ENCODE measurements at places on chromosomes 3 and 15. TPM values are rescaled to one million over a fixed set of nuclear protein-coding genes. Genes with fewer than 3 reads are reported as not detected.

ZNF385D gene
- 36.6 TPM for polyA plus RNA-seq

SPESP1 gene
- polyA plus RNA-seq: not detected

RETNLB gene
- not detected for polyA plus RNA-seq

HYAL1 gene
- 1.0 TPM for polyA plus RNA-seq

TUSC7 gene
- polyA plus RNA-seq: not detected

MKRN3 gene
- polyA plus RNA-seq: 3.9 TPM

CEP70 gene
- not detected for polyA plus RNA-seq

USP13 gene
- 55.3 TPM for polyA plus RNA-seq

GOLGA8G gene
- not detected for polyA plus RNA-seq

JMJD7 gene
- 12.2 TPM for polyA plus RNA-seq

ZNF662 gene
- polyA plus RNA-seq: 19.7 TPM

PEX11A gene
- 5.0 TPM for polyA plus RNA-seq

CERS3 gene
- not detected for polyA plus RNA-seq

- no peak for DNase-seq
These were observed 727.8 kb downstream of the NLGN1 start for GRCh38 chr3:174125267-174125824.

DNA sequence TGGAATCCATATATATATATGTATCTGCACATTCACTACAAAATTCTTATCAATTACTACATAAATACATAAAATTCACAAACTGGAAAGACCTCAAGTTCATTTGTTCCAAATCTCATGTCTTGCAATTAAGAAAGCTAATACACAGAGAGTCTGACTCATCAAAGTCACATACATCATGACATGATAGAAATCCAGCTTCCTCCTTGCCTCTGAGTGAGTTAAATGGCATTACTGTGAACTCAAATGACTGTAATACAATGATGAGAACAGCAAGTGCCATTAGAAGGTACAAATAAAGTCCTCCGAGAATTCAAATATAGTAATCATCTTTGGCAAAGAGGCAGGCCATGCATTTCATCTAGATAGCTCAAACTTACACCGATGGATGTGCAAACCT, 55.1 kb upstream of the AGTR1 start:
- DNase-seq: no peak

DNA sequence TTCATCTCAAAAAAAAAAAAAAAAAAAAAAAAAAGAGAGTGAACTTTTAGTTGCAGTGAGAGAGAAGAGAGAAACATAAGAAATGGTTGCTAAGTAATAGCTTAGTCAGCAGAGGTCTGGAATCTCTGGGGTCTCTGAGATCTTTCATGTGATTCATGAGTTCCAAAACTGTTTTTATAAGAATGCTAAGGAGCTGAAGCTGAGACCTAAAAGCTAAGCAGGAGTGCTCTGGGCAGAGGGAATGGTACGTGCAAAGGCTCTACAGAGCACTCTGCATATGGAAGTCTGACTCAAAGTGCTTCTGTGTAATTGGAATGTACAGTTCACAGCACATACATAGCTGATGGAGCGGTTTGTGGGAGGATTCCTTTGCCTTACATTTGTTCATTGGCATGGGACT, 66.3 kb upstream of the LRIG1 start:
- DNase-seq: no peak

- no peak for DNase-seq
These were observed 58.5 kb upstream of the LMCD1 start for GRCh38 chr3:8442993-8443650.

DNA sequence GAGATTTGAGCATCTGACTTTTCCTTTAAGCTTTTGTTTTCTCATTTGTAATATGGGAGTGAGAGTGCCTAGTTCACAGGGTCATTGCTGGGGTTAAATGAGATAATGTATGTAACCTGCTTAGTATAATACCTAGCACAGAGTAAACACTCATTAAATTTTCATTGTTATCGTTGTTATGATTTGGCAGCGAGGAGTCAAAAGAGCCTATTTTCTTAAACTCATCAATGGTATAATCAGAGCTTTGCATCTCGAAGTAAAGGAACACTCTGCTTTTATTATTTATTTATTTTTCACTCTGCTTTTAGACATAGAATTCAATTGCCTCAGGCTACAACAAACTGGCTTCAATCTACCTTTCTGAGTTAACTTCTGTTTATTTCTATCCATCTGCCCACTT, 52.8 kb downstream of the LPP start:
- DNase-seq: no peak

DNA sequence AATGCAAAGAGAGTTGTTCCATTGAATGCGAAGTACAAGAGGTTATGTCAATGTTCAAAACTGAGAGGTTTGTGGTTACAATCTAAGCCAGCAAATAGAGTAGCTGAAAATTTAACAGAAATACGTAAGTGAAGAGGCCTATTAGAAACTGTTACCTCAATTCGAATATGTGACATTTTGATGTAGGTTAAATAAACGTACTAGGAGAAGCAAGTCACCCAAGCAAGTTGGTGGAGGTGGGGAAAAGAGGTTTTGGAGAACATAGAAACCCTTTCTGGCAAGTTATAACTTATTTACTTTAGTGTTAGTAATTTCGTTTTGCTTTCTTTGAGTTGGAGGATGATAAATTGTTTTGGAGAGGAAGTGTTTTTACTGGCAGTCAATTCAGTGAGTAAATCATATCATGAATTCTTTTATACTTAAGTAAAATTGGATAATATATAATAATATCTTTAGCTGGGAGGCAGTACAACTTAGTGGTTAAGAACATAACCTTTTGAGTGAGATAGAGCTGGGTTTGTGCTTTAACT, 91.2 kb upstream of the NAALADL2 start:
- no peak for DNase-seq

GRCh38 chr3:161314836-161315395, 56.4 kb downstream of the SPTSSB start:
- no peak for DNase-seq

GRCh38 chr3:178284181-178284580, 252.1 kb upstream of the KCNMB2 start:
- DNase-seq: no peak

DNA sequence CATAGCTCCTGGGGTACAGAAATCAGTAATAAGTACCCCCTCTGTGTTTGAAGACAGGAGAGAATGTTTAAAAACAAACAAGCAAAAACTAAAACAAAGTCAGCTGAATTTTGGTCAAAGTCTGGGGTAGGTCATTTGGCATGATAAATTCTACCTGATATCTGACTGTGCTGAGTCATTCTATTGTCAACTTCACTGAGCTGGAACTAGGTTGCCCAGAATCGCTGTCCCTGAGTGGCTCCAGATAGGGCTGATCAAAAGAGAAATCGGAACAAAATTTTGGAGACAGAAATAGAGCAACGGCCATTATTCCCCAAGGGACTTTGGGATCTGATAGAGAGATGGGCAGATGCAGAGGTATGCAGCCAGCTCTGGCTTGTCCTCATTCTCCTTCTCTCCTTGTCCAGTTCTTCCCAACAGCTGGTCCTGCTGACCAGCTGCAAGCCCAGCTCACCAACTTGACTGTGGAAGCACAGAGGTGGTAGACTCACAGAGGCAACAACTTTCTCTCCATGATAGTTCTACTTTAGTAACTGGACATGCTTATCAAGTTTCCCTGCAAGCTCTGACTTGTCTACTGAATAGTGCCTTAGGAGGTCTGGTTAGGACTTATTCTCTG, 57.3 kb upstream of the MYRIP start:
- no peak for DNase-seq

DNA sequence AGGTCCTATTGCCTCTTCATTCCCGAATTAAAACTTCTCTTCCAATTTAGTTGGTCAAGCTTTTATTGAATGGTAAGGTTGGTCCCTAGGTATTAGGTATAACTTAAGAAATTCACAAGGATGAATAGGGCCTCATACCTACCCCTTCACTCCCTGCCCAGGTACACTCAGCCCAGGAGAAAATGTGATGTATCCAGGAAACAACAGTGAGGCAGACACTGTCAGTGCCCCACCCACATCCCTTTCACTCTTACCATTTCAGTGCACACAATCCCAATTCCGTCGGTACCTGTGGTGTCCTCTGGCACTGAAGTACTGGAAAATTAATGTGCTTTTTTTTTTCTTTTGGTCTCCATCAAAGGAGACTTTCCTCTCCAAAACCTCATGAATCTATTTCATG, 10.5 kb upstream of the C3orf49 start:
- DNase-seq: no peak

- DNase-seq: no peak
These were observed 61.2 kb upstream of the ICE2 start for GRCh38 chr15:60540002-60540651.

DNA sequence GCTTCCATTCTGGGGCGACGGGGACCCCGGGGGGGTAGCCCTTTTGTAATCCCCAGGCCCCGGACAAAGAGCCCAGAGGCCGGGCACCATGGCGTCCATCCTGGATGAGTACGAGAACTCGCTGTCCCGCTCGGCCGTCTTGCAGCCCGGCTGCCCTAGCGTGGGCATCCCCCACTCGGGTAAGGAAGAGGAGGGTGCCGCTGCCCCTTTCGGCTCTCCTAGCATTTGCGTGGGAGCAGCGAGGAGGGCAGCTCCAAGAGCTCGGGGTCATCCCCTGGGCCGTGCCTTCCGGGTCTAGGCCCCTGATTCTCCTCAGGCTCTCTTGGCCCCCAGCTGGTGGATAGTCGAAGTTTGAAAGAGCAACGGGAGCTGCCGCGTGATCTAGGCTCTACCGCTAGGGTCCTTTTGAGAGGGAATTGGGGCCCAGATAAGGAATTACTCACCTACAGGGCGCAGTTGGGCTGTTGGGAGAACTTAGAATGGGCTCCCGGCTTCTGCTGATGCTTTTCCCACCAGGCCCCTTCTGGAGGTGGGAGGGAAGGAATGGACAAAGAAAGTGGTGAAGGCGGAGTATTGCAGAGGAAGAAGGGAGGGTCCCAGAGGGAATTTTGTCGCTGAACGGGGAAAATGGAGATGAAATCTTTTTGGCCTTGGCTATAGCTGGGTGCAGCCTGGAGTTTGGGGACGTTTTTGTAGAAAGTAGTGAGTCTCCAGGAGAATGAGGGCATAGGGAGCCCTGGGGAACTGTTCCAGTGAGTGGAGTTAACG, 615 bp downstream of the VPS18 start:
- peak; percentile 58 for DNase-seq

DNA sequence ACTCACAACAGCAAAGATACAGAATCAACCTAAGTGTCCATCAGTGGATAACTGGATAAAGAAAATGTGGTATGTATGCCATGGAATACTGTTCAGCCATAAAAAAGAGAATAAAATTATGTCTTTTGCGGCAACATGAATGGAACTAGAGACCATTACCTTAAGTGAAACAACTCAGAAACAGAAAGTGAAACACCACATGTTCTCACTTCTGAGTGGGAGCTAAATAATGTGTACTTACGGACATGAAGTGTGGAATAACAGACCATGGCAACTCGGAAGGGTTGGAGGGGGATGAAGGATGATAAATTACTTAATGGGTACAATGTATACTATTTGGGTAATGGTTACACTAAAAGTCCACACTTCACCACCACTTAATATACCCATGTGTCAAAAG, 600.6 kb downstream of the MAGI1 start:
- no peak for DNase-seq

DNA sequence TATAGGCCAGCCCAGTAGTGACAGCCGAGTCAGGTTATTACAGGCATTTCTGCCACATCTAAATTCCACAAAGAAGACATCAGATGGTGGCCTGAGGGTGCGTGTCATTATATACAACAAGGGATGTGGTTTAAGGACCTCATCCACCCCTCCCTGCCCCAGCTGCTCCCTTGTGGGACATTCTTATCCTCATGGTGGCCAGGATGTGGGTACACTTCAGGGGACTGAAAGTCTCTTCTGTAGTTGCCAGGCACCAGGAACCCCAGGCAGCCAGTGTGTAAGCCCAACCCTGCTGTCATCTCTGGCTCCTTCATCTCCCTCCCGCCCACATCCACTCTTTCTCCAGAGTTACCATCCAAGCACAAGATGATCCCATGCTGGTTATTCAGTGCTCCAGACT, 224.9 kb upstream of the TOPAZ1 start:
- DNase-seq: no peak

DNA sequence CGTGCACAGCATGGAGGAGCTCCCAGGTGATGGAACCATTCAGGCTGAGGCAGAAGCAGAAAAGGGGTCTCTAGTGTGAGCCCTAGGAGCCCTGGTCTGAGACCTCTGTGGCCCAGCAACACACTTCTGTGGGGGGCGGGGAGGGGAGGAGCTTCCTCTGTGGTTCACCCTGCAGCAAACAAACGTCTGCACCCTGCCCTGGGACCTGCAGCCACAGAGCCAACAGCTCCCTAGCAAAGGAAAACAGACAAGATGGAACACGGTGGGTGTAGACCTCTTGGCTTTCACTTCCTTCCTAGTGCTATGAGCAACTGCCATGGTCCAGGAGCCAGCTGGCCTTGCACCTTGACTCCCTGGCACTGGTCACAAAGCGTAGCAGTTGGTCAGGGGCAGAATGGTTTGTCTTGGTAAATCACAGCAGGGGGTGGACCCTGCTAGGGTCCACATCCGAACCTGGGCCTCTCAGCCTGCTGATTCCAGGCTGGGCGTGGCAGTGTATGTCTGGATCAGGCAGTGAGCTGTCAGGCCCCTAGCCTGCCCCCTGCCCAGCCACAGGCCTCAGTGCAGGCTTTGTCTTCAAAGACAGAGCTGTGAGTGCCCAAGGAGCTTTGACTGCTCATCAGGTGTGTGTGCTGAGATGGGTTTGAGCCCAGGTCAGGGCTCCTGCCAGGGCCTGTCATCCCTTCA, 6.7 kb downstream of the AMIGO3 start:
- no peak for DNase-seq

GRCh38 chr15:62254137-62254934, 89.3 kb upstream of the C2CD4B start:
- DNase-seq: peak; percentile 60

DNA sequence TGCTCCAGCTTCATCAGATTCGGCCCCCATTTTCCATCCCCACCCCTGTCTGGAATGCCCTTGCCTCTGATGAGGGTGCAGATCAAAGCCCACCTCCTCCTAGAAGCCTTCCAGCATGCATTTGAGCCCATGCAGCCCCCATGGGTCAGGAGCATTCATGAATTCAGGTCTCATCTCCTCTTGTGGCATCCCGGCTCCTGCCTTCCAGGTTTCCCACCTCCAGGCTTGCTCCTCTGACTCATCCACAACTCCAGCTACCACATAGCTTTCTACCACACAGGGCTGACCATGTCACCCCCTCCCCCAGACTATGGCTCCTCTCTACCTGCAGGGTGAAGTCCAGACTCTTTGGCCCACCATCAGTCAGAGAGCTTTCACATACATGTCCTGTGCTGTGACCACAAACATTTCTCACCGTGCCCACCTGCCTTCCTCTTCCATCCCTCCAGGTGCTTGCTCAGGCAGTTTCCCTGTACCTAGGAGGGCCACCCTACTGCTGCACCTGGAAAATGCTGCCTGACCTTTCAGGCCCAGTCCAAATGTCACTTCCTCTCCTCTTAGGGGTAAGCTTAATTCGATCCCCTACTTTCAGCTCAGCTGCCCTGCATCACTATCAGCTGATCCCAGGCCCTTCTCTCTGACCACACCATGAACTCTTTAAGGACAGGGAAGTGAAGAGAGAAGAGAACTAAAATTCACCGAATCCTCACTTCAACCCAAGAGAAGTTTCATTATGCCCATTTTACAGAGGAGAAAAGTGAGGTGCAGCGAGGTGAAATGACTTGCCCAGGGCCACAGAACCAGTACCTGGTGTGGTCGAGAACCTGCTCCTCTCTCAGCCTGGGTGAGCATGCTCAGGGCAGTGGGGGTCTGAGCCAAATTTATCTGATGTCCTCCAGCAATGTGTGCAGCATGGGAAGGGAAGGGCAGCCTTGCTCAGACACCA, 13.7 kb upstream of the FGD5 start:
- DNase-seq: no peak
